ENCODE measurements at places on chromosomes 11 and 22.

DNA sequence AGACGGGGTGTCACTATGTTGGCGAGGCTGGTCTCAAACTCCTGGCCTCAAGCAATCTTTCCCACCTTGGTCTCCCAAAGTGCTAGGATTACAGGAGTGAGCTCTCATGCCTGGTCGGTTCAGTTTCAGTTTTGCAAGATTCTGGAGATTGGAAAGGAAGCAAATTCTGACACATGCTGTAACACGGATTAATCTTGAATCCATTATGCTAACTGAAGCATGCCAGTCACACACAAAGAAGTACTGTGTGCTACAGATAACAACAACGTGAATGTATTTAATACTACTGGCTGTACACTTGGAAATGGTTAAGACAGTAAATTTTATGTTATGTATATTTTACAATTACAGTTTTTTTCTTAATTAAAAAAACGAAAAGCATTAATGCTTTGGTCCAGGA lies 107.6 kb downstream of the MED15 start:
- no peak for DNase-seq

DNA sequence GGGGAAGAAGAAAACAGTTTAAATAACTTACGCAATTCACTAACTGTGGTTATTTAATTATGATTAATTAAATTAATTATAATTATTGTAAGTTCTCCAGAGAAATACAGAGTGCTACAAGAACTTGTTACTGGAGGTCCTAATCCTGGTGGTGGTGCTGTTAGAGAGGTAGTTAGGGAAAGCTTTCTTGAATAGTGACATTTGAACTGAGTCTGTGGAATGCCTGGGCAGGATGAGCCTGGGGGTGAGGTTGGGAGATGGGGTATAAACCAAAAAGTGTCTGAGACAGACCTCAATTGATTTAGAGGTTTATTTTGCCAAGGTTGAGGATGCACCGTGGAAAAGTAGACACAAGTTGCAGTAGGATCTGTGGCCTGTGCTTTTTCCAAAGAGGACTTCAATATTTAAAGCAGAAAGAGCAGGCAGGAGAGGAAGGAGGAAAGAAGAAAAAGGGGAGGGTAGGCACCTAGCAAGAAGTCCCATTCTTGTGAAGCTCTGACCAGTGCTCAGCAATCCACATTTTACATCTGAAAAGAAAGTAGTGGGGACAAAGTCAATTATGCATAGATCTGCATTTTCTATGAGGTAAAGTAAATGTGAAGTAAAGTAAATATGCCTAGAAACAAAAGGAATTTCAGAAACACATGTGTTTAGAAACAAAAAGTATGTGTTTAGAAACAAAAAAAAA lies 4.4 kb upstream of the ZNF202 start:
- no peak for DNase-seq

GRCh38 chr22:19800761-19801244 lies 40.2 kb downstream of the TBX1 start:
- DNase-seq, result no peak

DNA sequence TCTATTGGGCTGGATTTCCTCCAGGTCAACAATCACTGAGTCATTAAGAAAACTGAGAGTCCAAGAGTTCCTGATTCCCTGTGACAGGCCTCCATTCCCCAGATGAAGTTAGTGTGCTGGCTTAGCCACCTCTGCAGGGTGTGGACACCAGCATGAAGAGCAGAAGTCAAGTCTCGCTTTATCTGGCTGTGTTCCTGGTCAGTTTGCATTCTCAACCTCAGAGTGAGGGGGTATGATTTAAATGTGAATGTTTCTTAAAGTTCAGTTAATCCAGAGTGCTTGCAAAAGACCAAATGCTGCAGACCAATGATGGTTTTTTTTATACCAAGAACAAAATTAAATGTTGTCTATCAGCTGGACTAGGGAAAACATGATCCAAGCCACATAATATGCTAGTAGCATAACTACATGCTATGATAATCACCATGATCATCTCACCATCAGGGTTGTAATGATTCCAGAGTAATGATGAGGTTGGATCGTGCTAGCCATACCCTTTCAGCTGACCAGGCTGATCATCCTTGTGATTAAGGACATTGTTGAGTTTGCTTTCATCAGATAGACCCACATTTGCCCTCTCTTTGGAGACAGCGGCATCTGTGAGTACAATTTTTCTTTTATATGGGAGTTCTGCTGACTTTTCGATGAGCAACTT lies 145.8 kb upstream of the ARHGAP20 start:
- no peak for DNase-seq

DNA sequence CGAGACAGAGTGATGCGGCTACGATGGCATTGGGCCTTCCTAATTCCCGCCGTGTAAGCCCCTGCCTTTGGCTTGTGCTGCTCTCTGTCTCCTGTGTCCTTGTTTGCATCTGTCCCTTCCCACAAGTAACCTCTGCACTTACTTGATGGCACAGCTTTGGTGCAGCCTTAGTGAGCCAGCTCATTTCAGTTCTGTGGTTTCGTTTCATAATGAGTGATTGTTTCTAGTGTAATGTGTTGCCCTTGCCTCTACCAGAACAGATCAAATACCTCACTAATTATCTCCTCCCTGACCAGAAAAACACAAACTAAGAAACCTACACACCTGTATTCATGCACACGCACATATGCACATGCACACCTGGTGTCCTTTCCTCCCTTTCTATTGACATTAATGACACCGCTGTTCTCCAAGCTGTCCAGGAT lies 58.8 kb downstream of the GRK3 start:
- no peak for DNase-seq
